ENCODE measurements at places on chromosomes 1 and 21.

- peak; percentile 21 for DNase-seq
Observed at GRCh38 chr1:241457421-241457820, 62.1 kb downstream of the FH start.

DNA sequence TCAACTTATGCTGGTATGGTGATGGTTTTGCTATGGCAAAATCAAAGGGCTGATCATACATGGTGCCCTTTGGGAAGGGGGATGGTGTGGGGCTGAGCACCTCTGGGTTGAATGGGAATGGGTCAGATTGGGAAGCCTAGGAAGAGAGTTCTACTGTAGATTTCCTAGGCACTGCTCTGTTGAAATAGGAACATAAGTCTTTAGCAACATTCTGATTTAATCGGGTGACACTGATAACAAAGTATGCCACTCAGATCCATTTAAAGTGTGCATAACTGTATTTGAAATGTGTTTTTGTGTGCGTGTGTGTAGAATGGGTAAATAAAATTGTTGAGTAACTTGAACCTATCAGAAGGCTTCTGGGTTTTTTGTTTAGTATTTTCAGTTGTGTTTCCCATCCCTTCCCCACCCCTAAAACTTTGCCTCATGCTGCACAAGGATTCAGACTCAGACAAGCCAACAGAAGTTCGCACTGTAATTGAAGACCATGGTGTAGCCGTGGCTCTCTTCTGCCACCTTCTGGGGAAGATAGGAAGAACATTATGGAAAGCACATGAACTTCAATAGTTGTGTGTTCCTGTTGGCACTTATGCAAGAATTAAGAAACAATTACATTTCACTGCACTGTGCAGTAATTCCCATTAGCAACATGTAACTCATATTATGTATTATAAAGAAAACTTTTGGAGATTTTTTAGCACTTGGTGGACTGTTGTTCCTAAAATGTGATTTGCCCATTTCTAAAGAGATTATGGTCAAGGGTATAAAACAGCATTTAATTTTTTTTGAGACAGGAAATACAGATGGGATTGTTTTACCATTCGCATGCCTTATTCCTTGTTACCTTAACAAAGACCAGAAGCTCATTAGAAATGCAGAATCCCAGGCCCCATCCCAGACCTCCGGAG is 10.9 kb upstream of the C4BPB start:
- no peak for DNase-seq

DNA sequence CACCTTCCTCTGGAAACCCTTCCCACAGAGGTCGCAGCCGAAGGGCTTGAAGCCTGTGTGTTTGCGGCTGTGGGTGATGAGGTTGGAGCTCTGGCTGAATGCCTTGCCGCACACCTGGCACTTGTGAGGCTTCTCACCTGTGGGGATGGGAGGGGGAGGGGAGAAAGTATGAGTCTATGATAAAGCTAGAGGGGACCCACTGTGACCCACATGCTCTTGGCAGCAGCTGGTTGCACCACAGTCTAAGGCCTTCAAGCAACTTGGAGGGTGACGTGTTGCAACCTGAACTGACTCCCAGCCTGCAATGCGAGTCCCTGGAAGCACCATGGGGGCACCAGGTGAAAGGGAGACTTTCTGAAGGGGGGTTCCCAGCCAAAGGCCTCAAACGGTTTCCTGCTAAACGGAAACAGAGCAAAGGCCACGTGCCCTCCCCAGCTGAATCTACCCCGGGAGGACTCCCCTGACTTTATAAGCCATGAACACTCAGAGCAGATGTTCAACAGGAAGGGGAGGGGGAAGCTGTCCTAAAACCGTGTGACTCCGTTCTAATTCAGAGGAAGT is 10.6 kb downstream of the GFI1 start:
- DNase-seq, result no peak

DNA sequence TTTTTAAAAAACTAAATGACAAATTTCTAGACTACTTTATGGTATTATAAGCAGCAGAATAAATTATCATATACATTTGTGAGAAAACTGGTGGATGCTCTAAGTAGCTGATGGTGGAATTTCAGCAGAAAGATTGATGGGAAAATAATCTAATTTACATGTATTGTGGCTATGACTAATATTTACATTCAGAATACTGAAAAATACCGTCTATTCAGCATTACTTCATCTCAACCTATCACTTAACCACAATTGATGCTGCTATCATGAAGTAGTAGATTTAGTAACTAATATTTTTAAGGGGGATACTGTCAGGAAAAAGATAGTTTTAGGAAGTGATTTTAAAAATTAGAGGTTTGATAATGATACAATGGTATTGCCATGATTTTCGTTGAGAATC is 137.9 kb downstream of the IFI44 start:
- DNase-seq, result no peak

GRCh38 chr1:47568763-47569162 is 130.9 kb downstream of the FOXD2 start:
- no peak for DNase-seq

- no peak for DNase-seq
Observed at GRCh38 chr1:31148409-31148808, 82.9 kb upstream of the PUM1 start.

- no peak for DNase-seq
Observed at GRCh38 chr1:75733661-75734060, 9.2 kb downstream of the ACADM start.

DNA sequence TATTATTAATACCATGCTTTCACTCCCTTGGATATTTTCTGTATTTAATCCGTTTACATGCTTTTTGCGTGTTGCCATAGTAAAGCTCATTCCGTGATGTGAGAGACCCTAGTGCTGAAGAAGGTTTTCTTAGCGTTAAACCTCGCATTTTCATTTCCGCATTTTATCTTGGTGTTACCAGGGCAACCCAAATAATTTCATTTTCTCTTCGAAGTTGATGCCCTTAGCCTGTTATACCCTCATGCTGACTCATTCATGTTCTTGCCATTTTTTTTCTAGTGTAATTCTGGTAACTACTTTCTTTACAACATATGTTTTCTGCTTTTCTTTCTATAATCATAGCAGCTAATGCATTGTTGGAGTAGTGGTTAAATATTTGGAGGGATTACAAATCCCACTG is 37.2 kb downstream of the LRRC8C start:
- no peak for DNase-seq

- DNase-seq, result no peak
Observed at GRCh38 chr1:69913977-69914376, 291.4 kb downstream of the LRRC40 start.

DNA sequence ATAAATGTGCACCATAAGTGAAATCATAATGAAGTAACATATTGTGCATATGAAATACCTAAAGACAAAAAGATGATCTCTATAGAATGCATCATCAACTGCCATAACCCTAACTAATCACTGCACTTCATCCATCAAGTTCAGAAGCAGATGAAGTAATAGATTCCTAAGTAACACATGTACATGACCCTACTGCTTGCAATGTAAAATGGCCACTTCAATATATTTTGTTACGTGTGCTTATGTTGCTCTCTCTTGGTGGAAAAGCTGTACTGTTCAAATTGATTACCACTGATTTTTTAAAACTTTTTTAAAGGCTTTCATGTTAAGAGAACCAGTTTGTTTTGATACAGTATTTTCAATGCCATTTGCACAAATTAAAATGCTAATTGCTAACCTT is 141.8 kb downstream of the TTLL7 start:
- no peak for DNase-seq

DNA sequence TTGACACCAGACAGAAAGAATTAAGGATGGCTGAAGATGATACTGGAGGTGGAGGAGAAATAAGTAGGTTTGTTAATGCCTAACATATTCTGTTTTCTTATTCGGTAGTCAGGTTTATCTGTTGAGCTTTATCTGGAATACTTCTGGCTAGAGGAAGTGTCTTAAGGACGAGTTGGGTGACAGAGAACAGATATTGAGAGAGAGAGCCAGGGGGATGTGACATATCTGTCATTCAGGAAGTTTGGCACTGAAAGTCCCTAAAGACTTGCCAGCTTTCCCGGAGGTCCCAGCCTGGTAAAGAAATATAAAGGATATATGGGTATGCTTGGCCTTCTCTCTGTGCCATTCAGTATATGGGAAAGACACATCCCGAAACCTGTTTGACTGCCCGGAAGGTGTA is 280.6 kb downstream of the ZP4 start:
- DNase-seq, result no peak

GRCh38 chr1:96771847-96772246 is 50.3 kb downstream of the PTBP2 start:
- DNase-seq, result no peak

DNA sequence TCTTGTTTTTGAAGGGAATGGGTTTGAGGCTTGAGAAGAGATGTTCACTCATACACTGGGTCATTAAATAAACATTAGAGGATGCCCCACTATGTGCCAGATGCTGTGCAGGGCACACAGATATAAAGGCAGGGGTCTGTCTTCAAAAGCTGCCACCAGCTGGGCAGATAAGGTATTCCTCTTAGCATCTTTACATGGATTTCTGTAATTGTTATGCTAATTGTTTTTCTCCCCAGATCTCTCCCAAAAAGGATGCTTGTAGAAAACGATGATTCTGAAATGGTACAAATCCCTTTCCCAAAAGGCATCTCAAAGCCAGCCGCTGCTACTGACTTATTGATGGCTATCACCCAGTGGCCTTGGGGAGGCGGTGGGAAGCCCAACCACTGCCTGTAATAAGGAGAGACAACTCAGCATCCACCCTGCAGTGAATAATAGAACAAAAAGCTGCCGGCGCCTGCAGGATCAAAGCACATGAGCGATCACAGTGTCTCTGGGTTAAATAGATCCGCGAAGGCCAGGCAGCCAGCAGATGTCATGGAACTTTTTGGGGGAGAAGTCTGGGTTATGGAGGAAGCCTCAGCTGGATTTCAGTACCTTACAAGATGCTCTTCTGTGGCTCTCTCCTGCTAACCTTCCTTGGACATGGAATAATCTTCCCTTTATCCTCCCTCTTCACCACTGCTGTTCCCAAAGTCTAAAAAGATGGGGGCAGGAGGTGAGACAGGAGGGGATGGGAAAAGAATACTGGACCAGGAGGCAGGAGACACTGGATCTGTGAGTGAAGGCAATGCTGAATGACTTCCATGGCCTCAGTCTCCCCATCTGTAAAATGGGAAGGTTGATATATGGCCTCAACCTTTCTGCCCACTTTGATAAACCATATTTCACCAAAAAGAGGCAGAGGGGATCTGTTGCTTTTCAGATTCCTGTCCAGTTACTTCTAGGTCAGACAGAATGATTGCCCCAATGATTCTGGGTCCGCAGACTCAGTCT is 54.8 kb upstream of the CD34 start:
- DNase-seq, result peak; percentile 80

GRCh38 chr1:62809788-62810187 is 25.9 kb downstream of the ATG4C start:
- no peak for DNase-seq

- DNase-seq, result no peak
Observed at GRCh38 chr1:53063744-53064515, 1.9 kb downstream of the PODN start.

GRCh38 chr1:9263984-9264872 is 28.5 kb upstream of the SPSB1 start:
- no peak for DNase-seq

DNA sequence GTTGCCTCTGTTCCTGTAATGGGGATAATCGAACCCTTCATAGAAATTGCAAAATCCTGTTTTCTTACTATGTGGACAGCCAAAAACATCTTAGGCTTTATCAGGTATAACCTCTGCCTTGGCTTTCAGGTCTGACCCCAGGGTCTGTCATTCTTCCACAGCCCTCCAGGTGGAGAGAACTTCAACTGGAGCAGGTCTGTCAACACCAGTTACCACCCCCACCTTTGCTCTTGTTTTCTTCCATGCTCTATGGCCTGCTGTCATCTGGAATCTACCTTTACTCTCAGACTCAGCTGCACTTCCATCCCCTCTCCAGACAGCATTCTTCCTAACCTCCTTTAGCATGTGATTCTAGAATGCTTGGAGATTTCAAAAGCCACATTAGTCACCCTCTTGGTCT is 10.4 kb upstream of the GJA9 start:
- DNase-seq, result no peak

DNA sequence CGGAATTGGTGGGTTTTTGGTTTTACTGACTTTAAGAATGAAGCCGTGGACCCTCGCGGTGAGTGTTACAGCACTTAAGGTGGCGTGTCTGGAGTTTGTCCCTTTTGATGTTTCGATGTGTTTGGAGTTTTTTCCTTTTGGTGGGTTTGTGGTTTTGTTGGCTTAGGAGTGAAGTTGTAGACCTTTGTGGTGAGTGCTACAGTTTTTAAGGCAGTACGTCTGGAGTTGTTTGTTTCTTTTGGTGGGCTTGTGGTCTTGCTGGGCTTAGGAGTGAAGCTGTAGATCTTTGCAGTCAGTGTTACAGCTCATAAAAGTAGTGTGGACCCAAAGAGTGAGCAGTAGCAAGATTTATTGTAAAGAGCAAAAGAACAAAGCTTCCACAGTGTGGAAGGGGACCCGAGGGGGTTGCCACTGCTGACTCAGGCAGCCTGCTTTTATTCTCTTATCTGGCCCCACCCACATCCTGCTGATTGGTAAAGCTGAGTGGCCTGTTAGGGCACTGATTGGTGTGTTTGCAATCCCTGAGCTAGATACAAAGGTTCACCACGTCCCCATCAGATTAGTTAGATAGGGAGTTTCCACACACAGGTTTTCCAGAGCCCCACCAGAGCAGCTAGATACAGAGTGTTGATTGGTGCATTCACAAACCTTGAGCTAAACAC is 20.9 kb downstream of the HENMT1 start:
- DNase-seq, result no peak

DNA sequence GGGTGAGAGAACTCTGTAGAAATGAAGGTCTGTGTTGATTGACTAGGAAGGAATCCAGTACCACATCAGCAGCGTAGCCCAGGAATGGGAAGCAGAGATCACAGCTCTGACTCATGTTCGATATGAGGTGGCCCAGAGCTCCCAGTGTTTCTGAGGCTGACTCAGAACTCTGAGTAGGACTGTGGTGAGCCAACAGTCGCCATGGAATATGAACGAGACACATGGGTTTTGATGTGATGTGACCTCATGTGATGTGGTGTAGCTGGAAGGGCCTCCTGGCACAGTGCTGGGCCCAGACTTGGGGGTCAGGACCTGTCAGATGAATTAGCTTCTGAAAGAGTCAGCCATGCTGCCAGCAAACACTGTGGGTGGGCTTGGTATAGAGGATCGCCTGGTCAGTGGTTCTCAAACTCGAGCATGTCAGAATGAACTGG is 237.0 kb downstream of the MRPL39 start:
- DNase-seq, result no peak

DNA sequence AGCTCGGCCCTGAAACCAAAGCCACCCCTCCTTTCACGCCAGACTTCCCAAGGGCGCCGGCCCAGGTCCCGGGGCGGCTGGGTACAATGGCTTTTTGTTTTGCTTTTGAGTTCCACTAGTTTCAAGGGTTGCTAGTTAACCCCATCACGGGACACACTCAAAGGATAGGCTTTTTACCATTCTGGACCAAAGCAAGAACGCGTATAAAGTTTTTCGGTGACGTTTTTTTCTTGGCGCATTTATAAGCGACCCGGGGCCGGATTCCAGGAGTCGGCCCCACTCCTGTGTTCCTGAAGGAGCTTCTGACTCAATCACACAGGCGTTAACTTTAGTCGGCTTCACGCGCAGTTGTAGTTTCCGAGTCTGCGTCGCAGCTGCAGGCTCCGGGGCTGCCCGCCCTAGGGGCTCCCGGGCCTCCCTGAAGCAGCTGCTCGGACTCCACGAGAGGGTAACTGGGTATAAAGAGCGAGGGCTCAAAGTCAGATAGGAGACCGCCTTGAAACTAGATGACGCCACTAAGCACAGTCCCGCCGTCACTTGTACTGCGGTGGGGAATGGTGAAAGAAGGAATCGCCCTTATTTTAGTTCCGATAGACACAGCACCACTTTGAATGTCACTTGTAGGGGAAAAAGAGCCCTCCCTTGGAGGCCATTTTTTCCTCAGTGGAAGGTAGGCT is 707 bp upstream of the KLHL21 start:
- DNase-seq, result no peak

Data from esophagus muscularis mucosa (tissue), 4 donors.